ENCODE measurements at places on chromosomes 13 and 19.

GRCh38 chr19:32032561-32032960, 312.8 kb upstream of the ZNF507 start:
- DNase-seq = no peak

DNA sequence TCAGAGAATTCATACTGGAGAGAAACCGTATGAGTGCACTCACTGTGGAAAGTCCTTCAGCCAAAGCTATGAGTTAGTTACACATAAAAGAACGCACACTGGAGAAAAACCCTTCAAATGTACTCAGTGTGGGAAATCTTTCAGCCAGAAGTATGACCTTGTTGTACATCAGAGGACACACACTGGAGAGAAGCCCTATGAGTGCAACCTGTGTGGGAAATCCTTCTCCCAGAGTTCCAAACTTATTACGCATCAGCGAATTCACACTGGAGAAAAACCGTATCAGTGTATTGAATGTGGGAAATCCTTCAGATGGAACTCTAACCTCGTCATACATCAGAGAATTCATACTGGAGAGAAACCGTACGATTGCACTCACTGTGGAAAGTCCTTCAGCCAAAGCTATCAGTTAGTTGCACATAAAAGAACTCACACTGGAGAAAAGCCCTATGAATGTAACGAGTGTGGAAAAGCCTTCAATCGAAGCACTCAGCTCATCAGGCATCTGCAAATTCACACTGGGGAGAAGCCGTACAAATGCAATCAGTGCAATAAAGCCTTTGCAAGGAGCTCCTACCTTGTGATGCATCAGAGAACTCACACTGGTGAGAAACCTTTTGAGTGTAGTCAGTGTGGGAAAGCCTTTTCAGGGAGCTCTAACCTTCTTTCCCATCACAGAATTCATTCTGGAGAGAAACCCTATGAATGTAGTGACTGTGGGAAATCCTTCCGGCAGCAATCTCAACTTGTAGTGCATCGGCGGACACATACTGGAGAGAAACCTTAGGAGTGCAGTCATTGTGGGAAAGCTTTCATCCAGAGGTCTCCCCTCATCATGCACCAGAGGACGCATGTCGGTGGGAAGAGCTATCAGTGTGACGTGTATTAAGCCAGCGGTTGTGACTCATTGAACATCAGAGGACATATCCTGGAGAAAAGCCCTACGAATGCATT, 16.5 kb upstream of the ZNF8 start:
- peak; percentile 25 for DNase-seq

DNA sequence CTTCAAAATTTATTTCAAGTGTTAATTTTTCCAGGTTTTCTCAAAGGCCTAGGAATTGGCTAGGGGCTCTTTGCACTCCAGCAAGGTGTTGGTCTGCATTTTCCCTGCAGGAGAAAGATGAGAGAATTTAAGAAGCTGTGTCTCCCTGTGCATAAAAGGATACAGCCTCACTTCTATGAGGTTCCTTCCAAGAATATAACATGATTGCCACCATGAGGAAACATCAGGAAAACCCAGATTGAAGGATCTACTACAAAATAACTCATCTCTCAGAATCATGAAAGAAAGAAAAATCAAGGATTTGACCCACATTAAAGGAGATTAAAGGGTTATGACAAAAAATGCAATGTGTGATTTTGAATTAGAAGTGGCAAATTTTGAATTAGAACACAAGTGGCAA, 69.9 kb downstream of the RUBCNL start:
- peak; percentile 23 for DNase-seq

GRCh38 chr13:66415444-66415843, 814.7 kb downstream of the PCDH9 start:
- DNase-seq = no peak

DNA sequence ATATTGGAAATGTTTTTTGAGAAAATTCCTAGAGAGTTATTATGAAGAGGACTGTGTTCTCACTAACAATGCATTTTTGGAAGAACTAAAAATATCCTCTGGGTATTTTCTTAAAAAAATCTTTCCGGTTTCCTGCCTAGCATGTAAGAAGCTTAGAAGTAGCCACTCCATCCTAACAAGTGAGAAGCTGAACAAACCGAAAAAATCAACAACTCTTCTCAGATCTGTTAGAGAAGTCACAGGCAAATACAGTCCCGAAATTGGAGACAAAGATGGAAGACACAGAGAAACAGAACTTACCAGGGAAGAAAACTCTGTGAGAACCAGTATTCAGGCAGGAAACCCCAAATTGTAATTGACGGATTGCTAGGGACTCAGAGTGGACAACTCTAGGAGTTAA, 173.0 kb downstream of the KLF12 start:
- no peak for DNase-seq

DNA sequence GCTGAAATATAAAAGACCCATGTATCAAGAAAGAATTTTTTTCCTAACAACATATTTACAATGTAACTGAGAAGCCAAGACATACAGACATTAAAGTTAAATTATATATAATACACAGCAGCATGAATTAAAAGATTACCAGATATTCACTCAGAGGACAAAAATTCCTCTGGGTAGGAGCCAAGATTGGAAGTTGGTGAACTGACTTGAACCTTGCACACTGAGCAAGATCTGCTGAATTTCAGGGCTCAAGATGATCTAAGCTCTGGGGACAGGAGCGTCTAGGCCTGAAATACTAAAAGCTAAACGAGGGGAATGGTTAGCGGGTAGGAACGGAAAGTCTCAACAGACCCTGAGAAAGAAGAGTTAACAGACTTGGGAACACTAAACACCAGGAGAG, 8.5 kb downstream of the FOXO1 start:
- DNase-seq = no peak

GRCh38 chr13:21883713-21884112, 212.8 kb downstream of the FGF9 start:
- DNase-seq = no peak

- no peak for DNase-seq
Observed at GRCh38 chr13:45849408-45849807, 2.1 kb downstream of the SIAH3 start.

GRCh38 chr13:97077341-97077740, 83.1 kb upstream of the OXGR1 start:
- DNase-seq = peak; percentile 33

GRCh38 chr13:42123600-42123999, 75.2 kb downstream of the DGKH start:
- no peak for DNase-seq

- peak; percentile 17 for DNase-seq
Observed at GRCh38 chr19:55259540-55260210, 858 bp upstream of the PPP6R1 start.

DNA sequence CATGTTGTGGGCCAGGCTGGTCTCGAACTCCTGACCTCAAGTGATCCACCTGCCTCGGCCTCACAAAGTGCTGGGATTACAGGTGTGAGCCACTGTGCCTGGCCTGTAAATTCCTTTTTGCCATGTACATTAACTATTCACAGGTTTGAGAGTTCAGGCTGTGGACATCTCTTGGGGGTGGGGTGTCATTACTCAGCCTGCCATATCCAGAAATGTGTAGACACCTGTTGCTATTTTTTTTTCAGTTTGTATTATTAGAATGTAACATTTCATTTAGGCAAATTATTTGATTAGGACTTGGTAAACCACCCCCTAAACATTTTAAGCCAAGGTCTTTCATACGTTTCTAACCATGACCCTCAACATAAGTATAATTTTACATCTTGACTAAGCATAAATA, 20.5 kb downstream of the ZNF227 start:
- DNase-seq = no peak

DNA sequence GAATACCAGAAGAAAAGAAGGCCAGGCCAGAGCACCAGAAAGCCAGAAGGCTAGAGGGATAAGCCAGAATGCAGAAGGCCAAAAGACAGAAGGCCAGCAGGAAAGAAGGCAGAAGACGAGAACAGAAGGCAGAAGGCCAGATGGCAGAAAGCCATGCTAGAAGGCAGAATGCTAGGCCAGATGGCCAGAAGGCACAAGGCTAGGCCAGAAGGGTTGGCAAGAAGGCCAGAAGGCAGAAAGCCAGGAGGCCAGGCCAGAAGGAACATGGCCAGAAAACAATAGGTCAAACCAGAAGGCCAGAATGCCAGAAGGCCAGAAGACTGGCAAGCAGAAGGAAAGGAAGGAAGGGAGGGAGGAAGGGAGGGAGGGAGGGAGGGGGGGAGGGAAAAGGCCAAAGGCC, 188.8 kb downstream of the TUBA3C start:
- DNase-seq = no peak

GRCh38 chr19:35105411-35106290, 10.0 kb upstream of the FXYD3 start:
- no peak for DNase-seq
